ENCODE measurements at places on chromosomes 6 and 20.

- no peak for DNase-seq
These were observed 117.4 kb downstream of the TBC1D32 start for GRCh38 chr6:121216928-121217327.

- no peak for DNase-seq
These were observed 237.0 kb downstream of the NFATC2 start for GRCh38 chr20:51305316-51306052.

GRCh38 chr6:157757430-157758403 is 65.3 kb upstream of the SNX9 start:
- DNase-seq = no peak

DNA sequence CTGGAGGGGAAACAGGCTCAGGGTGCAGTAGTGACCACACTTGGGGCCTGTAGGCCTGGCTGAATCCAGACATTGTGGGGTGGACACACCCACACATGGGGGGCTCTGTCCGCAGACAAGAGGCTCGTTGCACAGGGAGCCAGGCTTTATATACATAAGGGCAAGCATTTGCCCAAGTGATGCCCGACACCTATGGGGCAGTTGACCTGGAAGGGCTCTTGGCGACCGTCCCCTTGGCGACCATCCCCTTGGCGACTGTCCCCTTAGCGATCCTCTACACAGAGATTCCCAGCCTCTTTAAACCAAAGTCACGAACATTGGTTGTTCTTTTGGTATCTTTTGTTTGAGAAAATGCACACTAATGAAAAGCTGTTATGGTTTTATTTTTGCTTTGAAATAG is 2.7 kb downstream of the TOX2 start:
- DNase-seq = no peak

DNA sequence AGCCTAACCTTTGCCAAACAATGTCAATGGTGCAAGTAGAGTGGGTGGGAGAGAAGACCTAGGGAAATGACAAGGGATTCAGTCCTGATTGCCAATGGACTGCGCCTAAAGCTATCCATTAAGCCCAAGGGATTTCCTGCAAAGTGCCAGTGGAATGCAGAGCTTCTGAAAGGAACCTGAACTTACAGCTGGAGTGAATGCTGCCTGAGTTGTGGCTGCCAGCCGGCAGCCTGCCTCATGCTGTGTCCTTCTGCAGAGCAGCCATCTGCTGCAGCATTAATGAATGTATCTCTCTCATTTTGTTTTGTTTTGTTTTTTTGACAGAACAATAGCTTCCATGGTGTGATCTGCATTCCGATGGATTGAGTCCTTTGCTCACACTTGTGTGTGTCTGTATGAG is 44.7 kb downstream of the SLC35F1 start:
- DNase-seq = no peak

DNA sequence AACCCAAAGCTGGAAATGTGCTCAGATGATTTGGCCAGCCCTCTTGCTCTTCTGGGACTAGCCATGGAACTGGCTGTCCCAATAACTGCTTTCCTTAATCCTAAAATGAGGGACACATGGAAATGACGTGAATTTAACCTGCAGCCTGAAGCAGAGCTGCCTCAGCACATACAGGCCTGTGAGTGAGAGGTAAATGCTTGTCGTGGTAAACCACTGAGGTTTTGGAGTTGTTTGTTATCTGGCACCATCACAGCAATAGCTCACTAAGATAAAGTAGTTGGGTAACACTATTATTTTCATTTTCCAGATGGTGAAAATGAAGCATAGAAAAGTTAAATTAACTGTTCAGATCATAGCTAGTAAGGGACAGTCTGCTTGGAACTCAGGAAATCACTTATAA is 333.4 kb upstream of the CHD6 start:
- DNase-seq = no peak
